Right lobe of liver (tissue), 6 donors: ENCODE measurements at places on chromosomes 4 and X. TPM values are rescaled to one million over a fixed set of nuclear protein-coding genes. Genes with fewer than 3 reads are reported as not detected.

Gene SMIM43
- not detected for total RNA-seq

Gene KCND1
- 0.37 TPM for total RNA-seq

Gene RBM47
- total RNA-seq = 29.5 TPM

GRCh38 chr4:79213010-79213409, 112.9 kb downstream of the NAA11 start:
- H3K4me1 ChIP-seq = no peaks in the 10 kb centered on the region
- DNase-seq = no peak
- H3K27me3 ChIP-seq = no peaks in the 10 kb centered on the region
- H3K27ac ChIP-seq = no peak overlapping the region
- H3K36me3 ChIP-seq = no peaks in the 10 kb centered on the region
- H3K4me3 ChIP-seq = no peak overlapping the region

- no peak for DNase-seq
- H3K36me3 ChIP-seq = no peaks in the 10 kb centered on the region
- no peak overlapping the region for H3K27ac ChIP-seq
- no peaks in the 10 kb centered on the region for H3K27me3 ChIP-seq
These were observed 131.0 kb upstream of the MAP3K15 start for GRCh38 chrX:19646282-19646681.

DNA sequence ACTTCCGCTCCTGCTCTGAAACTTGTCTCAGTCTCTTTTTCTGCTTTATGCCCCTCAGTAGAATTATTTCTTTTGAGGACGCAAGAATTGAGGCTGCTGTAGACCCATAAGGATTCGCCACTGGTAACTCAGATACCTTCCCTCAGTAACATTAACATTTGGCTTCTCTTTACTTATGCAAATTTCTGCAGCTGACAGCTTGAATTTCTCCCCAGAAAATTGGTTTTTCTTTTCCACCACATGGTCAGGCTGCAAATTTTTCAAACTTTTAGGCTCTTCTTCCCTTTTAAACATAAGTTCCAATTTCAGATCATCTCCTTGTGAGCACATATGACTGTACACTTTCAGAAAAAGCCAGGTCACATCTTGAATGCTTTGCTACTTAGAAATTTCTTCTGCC, 839.3 kb upstream of the GRIA3 start:
- no peak overlapping the region for H3K27ac ChIP-seq
- H3K36me3 ChIP-seq = no peaks in the 10 kb centered on the region
- H3K4me1 ChIP-seq = no peaks in the 10 kb centered on the region

DNA sequence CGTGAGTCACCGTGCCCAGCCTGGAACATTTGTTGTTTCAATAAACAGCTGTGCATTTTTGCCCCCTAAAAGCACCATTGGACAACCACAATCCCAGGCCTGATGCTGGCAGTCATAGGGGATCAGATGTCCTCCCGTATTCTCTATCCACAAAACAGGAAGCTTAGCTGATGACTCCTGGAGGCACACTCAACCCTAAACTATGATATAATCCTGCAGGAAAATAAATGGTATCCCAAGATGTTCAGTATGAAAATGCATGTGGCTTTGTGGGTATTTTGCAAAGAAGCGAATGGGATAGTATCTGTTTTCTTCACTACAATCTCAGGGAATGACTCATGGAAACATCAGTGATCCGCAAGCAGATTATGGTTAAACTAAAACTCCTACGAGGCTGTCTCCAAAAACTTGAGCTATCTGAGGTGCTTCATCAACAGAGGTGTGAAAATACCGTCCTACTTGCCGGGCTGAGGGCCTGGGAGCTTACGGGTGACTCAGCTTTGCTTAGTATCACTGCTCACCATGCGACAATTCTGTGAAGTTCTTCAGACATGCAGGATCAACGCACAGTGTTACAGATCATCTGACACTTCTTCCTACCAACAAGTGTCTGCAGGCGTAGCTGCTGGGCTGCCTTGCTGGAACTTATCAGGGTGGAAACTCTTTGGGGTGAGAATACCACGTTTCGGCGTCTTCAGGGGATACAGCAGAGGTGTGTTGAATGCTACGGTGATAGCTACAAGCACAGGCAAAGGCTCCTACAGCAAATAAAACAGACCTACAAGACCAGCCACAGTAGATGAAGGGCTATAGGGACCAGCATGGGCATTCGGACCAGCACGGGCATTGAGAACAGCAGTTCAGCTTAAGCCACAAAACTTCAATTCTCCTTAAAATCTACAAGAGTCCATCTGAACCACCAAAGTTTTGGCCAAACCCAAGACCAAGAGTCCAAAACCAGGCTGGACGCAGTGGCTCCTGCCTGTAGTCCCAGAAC, 148.5 kb downstream of the DHRSX start:
- no peaks in the 10 kb centered on the region for H3K4me1 ChIP-seq
- no peaks in the 10 kb centered on the region for H3K36me3 ChIP-seq
- no peaks in the 10 kb centered on the region for H3K27me3 ChIP-seq
- no peak overlapping the region for H3K27ac ChIP-seq
- no peak for DNase-seq

GRCh38 chr4:151917145-151917734, 156.4 kb upstream of the GATB start:
- H3K4me3 ChIP-seq = no peak overlapping the region
- DNase-seq = no peak
- H3K36me3 ChIP-seq = no peaks in the 10 kb centered on the region
- H3K27ac ChIP-seq = no peak overlapping the region
- H3K4me1 ChIP-seq = no peaks in the 10 kb centered on the region

DNA sequence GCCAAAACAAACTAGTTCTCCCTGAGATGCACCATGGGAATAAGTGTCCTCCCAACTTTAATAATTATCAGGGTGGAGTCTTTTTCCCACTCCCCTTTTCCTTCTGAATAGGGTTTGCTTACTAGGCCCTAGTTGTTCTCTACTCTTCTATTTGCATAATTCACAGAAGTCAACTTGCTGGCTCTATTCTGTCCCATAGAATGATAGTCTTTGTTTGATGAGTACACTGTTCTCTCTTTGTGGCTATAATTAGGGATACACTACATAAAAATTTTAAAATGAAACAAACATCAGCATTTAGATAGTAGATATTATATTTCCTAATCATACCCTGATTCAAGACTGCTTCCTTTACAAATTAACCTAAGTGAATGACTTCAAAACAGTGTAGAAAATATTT, 10.3 kb downstream of the PDHA2 start:
- no peak overlapping the region for H3K27ac ChIP-seq
- H3K4me3 ChIP-seq = no peak overlapping the region
- DNase-seq = no peak
- H3K27me3 ChIP-seq = no peaks in the 10 kb centered on the region
- no peaks in the 10 kb centered on the region for H3K36me3 ChIP-seq

- no peaks in the 10 kb centered on the region for H3K36me3 ChIP-seq
- H3K27me3 ChIP-seq = no peaks in the 10 kb centered on the region
- no peak overlapping the region for H3K4me3 ChIP-seq
- DNase-seq = no peak
These were observed 74.2 kb downstream of the SMARCA5 start for GRCh38 chr4:143587703-143588102.

- H3K4me3 ChIP-seq = no peak overlapping the region
- H3K27me3 ChIP-seq = no peaks in the 10 kb centered on the region
- H3K36me3 ChIP-seq = no peaks in the 10 kb centered on the region
- DNase-seq = no peak
These were observed 198.7 kb downstream of the BCOR start for GRCh38 chrX:39899059-39899458.

DNA sequence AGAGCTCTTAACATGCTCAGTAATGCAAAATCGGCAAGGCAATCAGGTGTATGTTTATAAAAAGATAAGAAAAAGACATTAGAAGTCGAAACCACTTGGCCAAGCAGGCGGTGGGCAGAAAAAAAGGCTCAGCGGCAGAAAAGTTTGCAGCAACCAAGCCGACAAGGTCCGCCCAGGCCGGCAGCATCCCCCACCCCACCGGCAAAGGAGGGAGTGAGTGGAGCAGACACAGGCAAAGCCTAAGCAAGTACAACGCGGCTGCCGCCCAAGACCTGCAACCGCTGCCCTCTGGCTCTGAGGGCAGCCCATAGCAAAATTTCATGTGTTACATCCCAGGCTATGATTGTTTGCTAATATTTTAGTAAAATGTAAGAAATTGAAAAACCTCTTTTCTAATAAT, 125.4 kb upstream of the ZCCHC13 start:
- no peaks in the 10 kb centered on the region for H3K36me3 ChIP-seq
- DNase-seq = no peak
- H3K27me3 ChIP-seq = no peaks in the 10 kb centered on the region

GRCh38 chr4:62131049-62131448, 930.9 kb downstream of the ADGRL3 start:
- no peaks in the 10 kb centered on the region for H3K36me3 ChIP-seq
- no peak for DNase-seq
- H3K4me1 ChIP-seq = no peaks in the 10 kb centered on the region
